Midbrain (tissue), 1 donor: ENCODE measurements at places on chromosomes 2 and 18.

GRCh38 chr2:8595428-8595805 lies 86.4 kb upstream of the ID2 start:
- DNase-seq: no peak

DNA sequence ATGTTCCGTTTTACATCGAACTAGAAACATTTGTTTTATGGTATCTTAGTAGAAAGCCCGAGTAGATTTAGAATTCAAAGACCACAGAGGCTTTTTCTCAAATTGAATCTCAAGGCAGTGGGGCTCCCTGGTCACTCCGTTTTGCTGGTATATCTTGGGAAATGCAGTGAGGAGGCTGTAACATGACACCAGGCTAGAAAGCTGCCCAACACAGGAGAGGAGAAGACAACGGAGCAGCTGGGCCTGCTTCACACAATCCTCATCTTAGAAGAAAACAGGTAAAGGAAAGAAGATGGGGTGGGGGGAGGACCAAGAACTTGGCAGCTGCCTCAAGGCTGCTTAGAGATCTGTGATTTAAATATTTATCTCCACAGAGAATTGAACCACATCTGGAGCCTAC lies 38.3 kb upstream of the EPB41L3 start:
- no peak for DNase-seq

- no peak for DNase-seq
These were observed 8.8 kb upstream of the MBD2 start for GRCh38 chr18:54233228-54233625.

DNA sequence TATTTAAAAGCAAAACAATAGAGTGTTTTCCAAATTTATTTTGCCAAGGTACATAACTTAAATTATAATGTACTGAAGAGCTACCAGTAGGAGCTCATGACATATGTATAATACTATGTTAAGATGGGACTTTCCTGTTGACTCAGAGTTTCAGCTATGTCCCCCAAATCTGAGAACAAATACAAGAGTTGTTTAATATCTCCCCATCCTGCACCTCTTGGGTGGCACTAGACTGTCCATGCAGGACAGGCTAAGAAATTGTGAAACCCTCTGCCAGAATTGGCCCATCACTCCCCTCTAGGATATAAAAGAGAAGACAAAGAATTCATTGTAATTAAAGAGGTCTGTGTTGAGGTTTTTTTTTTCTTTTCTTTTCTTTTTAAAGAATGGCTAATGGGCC lies 21.7 kb upstream of the CTAGE1 start:
- DNase-seq: no peak

- DNase-seq: peak; percentile 8
These were observed 159.6 kb downstream of the LDLRAD4 start for GRCh38 chr18:13378150-13378549.

- DNase-seq: no peak
These were observed 190.0 kb downstream of the MTCL1 start for GRCh38 chr18:8895341-8895740.

DNA sequence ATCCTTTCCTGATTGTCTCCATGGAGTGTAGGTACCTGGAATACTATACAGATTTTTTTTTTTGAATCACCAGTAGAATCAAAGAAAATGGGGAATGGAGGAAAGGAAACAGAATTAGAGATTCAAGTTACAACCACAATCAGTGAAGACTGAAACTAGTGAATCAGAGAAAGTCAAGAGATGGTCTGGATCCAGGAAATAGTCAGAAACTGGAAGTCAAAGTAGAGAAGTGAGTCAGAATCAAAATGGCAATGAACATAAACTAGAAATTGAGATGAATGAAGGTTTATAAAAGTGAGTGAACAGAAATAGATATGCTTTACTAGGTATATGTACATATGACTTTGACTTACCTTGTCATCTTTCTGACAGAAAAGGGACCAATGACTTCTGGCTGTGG lies 579.0 kb downstream of the PLCL1 start:
- DNase-seq: no peak

- DNase-seq: peak; percentile 63
These were observed 57.3 kb downstream of the IRS1 start for GRCh38 chr2:226742347-226742746.
